RCC 7860 (cell line): ENCODE measurements at places on chromosomes 13 and 19.

- no peak for DNase-seq
Measured at GRCh38 chr13:30744681-30745077, 9.3 kb downstream of the ALOX5AP start.

DNA sequence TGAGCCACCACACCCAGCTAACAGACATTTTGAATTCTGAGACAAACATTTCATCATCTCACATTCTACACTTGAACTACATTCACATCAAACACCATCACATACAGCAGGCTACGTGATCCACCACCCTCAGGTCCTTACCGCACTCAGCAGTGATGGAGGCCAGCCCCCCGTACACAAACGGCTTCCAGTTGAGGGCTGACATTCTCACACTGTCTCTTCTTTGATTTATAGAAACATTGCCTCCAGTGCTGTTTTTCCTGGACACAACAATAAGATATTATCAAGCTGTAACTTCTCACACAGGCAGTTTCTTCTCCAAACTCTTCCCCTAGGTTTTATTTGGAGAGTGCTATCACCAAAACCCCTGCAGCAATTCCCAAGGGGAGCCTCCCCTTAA lies 7.0 kb downstream of the SLC25A30 start:
- DNase-seq: no peak

- DNase-seq: no peak
Measured at GRCh38 chr19:18649371-18650020, 12.7 kb downstream of the KLHL26 start.

GRCh38 chr13:47418206-47418920 lies 521.5 kb upstream of the HTR2A start:
- no peak for DNase-seq
